ENCODE measurements at places on chromosomes 2 and 18.

GRCh38 chr2:134736167-134736880 lies 17.5 kb upstream of the TMEM163 start:
- DNase-seq: no peak

GRCh38 chr2:201093573-201093972 lies 21.8 kb downstream of the NDUFB3 start:
- no peak for DNase-seq

GRCh38 chr2:14804902-14805301 lies 172.4 kb downstream of the LRATD1 start:
- DNase-seq: no peak

DNA sequence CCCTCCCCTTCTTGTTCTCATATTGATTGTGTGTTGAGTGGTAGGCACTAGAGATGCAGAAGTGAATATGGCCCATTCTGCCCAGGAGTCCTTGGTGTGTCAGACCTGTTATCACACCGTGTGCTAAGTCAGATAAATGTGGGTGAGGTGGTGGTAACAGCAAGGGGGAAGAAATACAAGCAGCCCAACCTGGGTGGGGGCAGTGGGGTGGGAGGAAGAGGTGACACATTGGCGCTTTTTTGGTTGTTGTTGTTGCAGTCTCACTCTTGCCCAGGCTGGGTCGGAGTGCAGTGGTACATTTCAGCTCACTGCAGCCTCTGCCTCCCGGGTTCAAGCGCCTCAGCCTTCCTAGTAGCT lies 12.8 kb downstream of the B3GNT2 start:
- no peak for DNase-seq

Data from lung (tissue), 17 donors.